ENCODE measurements at places on chromosomes 11 and 22.

- peak; percentile 8 for DNase-seq
These were observed 123.9 kb upstream of the NCAM1 start for GRCh38 chr11:112837162-112837826.

DNA sequence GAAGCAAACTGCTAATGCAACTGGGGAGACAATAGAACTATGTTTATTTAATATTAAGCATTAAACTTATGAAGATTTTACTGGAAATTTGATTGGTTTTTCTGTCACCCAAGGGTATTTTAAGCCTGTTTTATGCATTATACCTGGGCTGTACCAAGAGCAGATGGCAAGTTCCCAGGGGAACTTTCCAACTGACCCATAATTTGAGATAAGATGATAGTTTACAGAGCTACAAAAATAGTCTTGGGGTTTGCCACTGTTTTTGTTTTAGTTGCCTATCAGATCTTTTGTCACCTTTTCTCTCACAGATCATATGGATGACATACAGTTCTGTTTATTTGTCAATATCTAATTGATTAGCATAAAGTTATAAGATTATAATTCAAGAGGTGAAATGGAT lies 43.9 kb downstream of the PDE3B start:
- no peak for DNase-seq

DNA sequence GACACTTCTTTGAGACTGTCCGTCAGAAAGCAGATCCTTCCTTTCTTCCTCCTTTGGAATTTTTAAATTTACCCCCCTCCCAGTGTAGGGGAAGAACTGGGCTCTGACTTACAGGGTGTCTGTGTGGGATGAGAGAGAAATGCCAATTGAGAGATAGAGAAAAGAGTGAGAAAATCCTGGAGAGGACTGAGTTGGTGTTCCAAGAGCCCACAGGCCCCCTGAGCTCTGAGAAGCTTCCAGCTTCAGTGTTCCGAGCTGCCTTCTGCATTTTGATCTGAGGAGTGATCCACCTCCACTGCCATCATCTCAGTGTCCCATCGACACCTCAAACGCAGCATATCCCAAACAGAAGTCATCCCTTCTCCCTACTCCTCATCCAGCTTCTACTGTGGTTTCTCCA lies 70.7 kb upstream of the GRK3 start:
- DNase-seq = no peak

GRCh38 chr11:63804259-63804658 lies 9.0 kb upstream of the SPINDOC start:
- no peak for DNase-seq

- DNase-seq = no peak
These were observed 1817.7 kb downstream of the LRRC4C start for GRCh38 chr11:39641751-39642150.

- DNase-seq = peak; percentile 32
These were observed 3.1 kb downstream of the NAP1L4 start for GRCh38 chr11:2989006-2989405.

GRCh38 chr22:44242946-44243724 lies 62.4 kb downstream of the PARVG start:
- DNase-seq = no peak

DNA sequence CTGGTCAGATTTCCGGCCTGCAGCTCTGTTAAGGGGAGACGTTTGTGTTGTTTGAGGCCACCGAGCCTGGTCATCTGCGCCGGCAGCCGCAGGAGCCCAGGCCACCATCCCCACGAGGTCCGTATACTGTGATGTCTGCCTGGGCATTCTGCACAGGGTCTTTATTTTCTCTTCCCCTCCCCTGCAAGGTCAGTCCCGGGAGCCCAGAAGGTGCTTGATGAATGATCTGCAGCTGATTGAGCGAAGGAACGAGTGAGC lies 45.4 kb downstream of the CTTN start:
- no peak for DNase-seq

- DNase-seq = peak; percentile 48
These were observed 711 bp downstream of the FDX1 start for GRCh38 chr11:110430267-110431050.

DNA sequence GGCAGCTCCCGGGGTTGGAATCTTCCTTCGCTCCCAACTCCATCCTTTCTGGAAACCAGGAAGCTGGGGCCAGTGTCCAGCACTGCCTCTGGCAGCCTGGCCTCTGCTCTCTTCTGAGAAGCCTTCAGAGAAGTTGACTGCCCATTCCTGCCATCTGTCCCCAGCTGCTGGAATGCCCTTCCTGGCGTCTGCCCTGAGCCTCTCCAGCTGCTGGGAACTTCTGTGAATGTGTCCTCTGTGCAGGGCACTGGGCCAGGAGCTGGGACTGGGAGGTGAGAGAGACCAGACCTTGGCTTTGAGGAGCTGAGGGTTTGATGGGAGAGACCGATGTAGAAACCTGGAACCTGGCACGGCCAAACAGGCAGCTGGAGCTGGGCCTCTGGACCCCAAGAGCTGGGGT lies 5.9 kb upstream of the SOX10 start:
- no peak for DNase-seq

DNA sequence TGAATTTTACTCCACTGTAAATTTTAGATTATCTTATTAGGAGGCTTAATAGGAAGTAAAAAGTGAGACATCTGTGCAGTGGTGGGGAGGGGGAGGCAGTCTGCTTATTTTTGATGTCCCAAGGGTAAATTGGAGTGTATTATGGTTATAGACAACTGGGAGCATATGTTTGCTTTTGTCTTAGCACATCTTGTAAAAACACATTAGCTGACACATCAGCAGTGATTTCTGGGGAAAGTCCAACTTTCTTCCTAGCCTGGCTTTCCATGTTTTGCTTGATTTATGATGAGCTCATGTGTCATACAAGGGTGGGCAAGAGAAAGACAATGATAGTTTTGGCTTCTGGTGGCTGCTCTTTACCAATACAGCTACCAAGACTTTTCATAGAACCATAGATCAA lies 4.0 kb downstream of the ANO3 start:
- DNase-seq = no peak

DNA sequence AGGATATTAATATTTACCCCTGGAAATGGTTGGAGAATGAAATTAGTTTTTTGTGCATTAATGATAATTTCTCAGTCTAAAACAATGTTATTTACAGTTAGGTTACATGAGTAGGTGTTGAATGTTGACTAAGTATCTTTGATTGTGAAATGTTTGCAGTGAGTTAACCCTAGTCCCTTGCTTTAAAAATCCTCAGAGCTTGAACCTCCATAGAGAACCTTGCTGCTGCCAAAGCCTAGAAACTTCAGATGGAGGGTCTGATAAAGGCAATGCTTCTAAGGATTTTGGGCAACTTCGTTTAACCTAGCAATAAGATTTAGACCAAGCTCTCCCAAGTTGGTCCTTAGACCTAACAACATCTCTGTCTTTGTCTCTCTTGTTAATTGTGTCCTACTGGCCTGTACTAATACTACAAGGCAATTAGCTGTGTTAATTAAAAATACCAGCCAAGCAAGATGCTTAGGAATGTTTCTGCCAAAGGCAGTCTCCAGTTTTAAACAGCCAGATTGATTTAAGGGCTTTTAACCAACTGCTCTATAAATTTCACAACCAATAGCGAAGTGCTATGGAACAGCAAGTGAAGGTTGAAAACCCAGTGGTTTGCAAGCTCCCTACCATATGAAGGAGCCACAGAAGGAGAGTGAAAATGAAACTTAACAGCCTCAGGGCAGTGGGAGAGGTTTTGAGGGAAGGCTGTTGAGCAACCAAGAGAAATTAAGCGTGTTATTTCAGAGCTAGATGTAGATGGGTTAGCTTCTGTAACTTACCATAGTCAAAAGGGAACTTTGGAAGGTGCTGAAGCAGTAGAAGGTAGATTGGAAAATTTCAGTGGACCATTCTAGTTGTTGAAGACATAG lies 295.9 kb upstream of the ANO5 start:
- no peak for DNase-seq

DNA sequence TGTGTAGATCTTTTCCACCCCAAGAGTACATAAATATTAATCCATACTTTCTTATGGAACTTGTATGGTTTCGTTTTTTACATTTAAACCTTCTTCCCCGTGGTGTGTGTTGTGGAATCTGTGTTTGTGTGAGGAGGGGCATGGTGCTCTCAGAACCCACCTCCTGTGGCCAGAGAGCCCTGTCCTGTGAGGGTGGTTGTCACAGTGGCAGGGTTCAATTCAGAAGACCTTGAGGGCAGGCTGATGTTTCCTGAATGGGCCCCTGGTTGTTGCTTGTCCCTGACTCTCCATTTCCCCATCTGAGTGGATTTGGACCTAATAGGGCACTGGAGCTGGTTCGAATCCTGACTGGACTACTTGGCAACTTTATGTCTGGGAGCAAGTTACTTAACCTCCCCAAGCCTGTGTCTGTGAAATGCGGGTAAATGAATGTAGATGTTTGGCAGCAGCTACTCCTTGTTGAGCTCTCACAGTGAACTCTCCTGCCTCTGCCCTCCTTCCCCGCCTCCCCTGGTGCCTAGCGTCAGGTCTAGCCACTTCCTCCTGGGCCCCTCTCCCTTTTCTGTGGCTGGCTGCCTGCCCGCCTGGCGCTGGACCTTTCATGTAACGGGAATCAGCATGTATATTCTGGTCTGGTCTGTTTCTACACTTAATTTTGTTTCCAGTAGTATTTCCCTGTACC lies 7.3 kb downstream of the NEAT1 start:
- DNase-seq = peak; percentile 76

GRCh38 chr11:35218956-35219355 lies 80.0 kb downstream of the CD44 start:
- DNase-seq = no peak

GRCh38 chr11:31968461-31969358 lies 122.2 kb upstream of the RCN1 start:
- DNase-seq = no peak

DNA sequence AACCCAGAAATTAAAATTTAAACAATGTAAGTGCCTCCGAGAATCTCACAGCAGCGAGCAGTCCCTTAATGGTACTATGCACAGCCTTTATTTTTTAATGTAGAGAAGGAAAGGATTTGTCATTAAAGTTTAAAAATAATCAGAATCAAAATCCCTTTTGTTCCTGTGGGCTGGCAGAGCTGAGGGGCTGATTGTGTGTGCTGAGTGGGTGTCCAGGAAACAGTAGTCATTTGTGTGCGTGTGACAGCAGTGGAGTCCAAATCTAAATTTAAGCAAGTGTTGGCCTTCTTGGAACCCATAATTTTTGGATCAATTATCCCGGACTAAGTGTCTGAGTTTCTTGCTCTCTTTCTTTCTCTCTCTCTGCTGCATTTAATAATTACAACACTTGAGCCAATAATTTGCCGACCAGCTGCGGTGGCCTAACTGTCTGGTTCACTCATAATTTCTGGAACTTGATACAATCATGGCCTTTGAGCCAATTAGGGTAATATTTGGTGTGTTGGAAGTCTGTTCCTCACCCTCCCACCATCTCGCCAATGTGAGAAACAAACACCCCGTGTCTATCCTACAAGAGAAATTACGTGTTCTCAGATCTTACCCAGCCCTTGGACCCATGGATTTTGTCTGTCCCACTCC lies 528.0 kb downstream of the SOX6 start:
- DNase-seq = no peak

GRCh38 chr11:69416762-69417698 lies 64.4 kb upstream of the LINC01488 start:
- no peak for DNase-seq

DNA sequence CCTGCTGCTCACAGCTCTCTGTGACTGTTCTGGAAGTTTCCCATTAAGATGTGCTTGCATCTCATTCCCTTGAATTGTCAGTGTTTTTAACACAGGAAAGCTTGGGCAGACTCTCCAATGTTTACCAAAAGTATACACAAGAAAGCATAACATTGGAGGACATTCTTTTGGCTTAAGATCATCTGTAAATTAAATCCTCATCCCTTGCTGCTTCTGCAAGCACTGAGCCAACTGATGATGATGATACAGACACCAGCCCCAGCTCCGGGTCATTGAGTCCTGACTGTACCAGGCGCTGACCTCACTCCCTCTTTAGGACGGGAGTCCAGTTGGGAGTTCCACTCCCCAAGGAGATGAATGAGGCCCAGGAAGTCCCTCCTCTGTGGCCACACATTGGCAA lies 23.8 kb downstream of the CD82 start:
- DNase-seq = no peak

GRCh38 chr11:26326793-26327400 lies 5.0 kb upstream of the ANO3 start:
- no peak for DNase-seq

DNA sequence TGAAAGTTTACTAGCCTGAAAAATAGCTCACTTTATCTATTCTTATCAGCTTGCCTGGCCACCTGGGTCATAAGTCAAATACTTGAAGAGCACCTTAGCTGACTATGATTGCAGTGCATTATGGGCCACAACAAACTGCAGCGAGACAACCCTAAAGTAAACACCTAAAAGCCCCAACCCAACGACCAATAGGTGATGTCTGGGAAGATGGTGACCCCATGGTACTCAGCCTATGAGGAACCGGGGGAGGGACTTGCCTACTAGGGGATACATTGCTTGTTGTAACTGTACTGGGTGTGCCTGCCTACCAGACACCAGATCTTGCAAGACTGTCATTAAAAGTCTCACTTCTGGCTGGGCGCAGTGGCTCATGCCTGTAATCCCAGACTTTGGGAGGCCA lies 35.6 kb upstream of the APOBEC3A start:
- no peak for DNase-seq

DNA sequence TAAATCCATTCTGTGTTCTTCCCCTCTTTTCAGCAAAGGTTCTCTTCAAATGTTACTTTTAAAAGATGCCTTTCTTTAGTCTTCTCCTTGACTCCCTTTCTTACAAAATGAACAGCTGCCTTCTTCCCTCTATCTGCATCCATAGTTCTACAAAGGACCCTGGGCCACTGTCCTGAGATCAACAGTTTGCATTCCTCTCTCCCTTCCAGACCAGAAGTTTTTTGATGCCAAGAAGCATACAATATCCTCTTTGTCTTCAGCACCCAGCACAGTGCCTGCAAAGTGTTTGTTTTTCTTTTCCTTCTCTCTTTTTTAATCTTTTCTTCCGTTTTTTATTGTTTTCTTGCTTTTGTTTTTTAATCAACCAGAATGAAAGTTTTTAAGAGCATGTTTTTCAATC lies 183.5 kb upstream of the SNX19 start:
- DNase-seq = no peak

GRCh38 chr11:67356864-67357561 lies 3.7 kb upstream of the POLD4 start:
- peak; percentile 86 for DNase-seq

DNA sequence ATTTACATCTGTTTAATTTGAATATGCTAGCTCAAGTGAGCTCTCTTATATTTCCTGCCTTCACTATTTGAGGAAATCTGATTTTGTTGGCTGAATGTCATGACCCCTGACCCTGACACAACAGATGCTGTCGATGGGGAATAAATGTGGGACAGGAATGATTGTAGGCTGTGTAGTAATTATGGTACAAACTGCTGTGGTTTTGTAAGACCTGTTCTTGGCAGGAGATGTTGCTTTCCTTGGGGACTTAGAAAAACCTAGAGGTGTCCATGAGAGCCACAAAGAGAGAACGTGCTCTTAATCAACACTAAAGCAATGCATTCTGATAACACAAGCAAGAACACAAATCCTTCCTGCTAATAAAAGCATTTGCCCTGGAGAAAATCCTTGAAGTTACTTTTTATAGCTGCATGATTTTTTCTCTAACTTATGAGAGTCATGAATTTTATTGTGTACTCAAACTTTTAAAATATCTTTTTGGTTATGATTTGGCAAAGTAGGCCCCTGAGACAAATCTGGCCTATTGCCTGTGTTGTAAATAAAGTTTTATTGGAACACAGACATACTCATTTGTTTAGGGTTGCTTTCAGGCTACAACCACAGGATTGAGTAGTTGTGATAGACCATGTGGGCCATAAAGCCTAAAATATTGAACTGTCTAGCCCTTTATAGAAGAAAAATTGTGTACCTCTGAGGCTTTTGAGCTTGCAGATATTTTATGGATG lies 90.2 kb downstream of the DDX10 start:
- DNase-seq = no peak
